ENCODE measurements at places on chromosomes 12 and 14. TPM values are rescaled to one million over a fixed set of nuclear protein-coding genes. Genes with fewer than 3 reads are reported as not detected.

Gene ACOT6
- not detected for total RNA-seq

GRCh38 chr12:103333676-103334075 lies 162.1 kb downstream of the C12orf42 start:
- no peaks in the 10 kb centered on the region for H3K36me3 ChIP-seq
- H3K27ac ChIP-seq: no peak overlapping the region
- no peaks in the 10 kb centered on the region for H3K27me3 ChIP-seq
- no peaks in the 10 kb centered on the region for H3K4me1 ChIP-seq
- no peak overlapping the region for H3K4me3 ChIP-seq

- H3K27ac ChIP-seq: no peak overlapping the region
- no peaks in the 10 kb centered on the region for H3K4me1 ChIP-seq
- no peak for DNase-seq
- no peaks in the 10 kb centered on the region for H3K36me3 ChIP-seq
Measured at GRCh38 chr12:13588574-13588973, 392.0 kb downstream of the EMP1 start.

DNA sequence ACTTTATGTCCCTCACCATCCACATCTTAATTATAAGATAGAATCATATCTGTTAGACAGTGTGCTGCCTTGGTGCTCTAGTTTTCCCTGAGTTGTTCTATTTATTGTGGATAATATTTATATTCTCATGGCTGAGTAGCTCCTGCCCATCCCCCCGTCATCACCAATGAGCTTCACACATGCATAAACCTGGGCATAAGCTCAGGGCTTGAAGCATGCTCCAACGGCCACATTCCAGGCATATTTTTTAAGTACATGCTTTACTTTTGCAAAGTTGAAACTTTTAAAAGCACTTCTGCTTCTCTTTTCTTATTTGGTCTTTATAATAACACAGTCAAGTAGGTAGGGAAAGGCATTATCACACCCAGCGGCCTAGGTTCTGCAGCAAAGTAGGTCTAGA lies 3.4 kb upstream of the FBXO34 start:
- H3K27ac ChIP-seq: no peak overlapping the region
- H3K27me3 ChIP-seq: no peaks in the 10 kb centered on the region
- DNase-seq: no peak
- H3K4me1 ChIP-seq: peaks cover 8% of the 10 kb centered on the region
- no peak overlapping the region for H3K4me3 ChIP-seq
- H3K36me3 ChIP-seq: no peaks in the 10 kb centered on the region

Gene SLC6A12
- 0.28 TPM for total RNA-seq

- no peak overlapping the region for H3K27ac ChIP-seq
- H3K27me3 ChIP-seq: no peaks in the 10 kb centered on the region
- no peaks in the 10 kb centered on the region for H3K4me1 ChIP-seq
Measured at GRCh38 chr14:45212231-45212630, 40.8 kb downstream of the MIS18BP1 start.

DNA sequence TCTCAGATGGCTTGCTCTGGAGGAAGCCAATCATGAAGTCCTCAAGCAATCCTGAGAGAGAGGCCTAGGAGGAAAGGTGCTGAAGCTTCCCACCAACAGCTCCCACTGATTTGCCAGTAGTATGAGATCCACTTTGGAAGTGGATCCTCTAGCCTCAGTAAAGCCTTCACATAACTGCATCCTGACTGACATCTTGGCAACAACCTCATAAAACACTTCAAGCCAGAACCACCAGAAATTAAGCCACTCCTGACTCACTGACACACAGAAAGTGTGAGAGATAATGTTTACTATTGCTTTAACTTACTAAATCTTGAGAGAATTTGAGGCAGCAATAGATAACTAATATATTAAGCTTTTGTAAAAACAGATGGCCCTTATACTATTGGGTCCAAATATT lies 11.7 kb upstream of the TMX1 start:
- no peaks in the 10 kb centered on the region for H3K27me3 ChIP-seq
- no peak for DNase-seq
- no peaks in the 10 kb centered on the region for H3K4me1 ChIP-seq
- no peak overlapping the region for H3K4me3 ChIP-seq

DNA sequence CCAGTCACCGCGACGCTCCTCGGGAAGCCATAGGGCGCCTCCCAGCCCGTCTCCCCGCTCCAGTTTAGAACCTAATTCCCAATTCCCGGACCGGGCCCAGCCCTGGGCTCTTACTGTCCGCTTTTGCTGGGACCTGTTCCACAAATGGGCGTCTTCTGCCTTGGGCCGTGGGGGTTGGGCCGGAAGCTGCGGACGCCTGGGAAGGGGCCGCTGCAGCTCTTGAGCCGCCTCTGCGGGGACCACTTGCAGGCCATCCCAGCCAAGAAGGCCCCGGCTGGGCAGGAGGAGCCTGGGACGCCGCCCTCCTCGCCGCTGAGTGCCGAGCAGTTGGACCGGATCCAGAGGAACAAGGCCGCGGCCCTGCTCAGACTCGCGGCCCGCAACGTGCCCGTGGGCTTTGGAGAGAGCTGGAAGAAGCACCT lies 797 bp downstream of the UNG start:
- no peaks in the 10 kb centered on the region for H3K27me3 ChIP-seq
- H3K4me3 ChIP-seq: peak overlapping the region; percentile 69
- H3K4me1 ChIP-seq: peaks cover 34% of the 10 kb centered on the region
- H3K27ac ChIP-seq: peak overlapping the region; percentile 95
- H3K36me3 ChIP-seq: peaks cover 19% of the 10 kb centered on the region

Gene MYH6
- total RNA-seq: not detected

DNA sequence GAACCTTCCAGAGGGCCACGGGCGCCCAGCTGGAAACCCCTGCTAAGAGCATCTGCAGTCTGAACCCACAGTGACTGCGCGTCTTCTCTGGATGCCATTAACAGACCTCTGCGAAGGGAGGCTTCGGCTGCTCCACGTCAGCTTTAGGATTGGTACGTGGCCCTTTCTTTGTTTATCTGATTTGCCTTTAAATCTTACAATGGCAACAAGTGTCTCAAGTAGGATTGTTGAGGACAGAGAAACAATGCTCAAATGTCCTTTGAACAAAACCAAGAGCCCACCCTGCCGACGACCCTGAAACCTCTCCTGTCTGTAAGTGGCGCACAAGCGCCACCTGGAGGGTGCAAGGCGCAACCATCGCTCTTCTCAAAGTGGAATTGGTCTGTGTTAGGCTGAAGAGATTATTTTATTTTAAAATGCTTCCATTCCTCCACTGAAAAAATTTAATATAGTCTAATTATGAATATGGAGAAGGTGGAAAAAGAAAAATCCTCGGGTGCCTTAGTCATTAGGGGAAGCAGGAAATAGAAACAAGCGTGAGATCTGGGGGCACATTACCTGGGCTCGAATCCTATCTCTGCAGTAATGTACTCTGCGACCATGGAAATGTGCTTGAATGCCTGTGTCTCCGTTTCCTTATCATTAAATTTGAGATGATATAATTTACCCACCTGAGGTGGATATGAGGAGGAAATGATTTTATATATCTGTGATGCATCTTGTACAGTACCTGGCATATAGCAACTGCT lies 82.6 kb upstream of the PTPRB start:
- H3K27ac ChIP-seq: no peak overlapping the region
- no peaks in the 10 kb centered on the region for H3K27me3 ChIP-seq
- peak overlapping the region; percentile 16 for H3K4me3 ChIP-seq
- H3K36me3 ChIP-seq: no peaks in the 10 kb centered on the region
- peak; percentile 66 for DNase-seq

DNA sequence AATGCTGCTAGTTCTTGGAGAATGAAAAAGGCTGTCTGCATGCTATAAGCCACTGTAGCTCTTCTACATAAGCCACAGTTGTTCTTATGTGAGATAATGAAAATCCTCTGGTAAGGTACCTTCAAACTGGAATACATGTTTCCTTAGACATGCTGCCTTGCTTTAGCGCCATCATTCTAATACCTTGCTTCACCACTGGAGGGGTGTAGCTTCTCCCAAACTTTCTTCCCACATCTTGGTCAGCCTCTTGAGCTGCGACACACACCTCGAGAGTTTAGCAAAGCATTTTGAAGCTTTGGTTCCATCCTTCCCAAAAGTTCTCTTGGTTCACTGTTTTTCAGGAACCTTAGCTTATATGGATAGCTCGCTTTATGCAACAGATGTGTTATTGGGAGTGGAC lies 69.5 kb downstream of the NKX2-1 start:
- H3K27me3 ChIP-seq: no peaks in the 10 kb centered on the region
- DNase-seq: no peak
- H3K36me3 ChIP-seq: no peaks in the 10 kb centered on the region
- H3K4me3 ChIP-seq: no peak overlapping the region
- no peak overlapping the region for H3K27ac ChIP-seq

Gene LAG3
- total RNA-seq: 3.3 TPM

Gene GALNT8
- 1.3 TPM for total RNA-seq

GRCh38 chr14:49052521-49052920 lies 533.7 kb downstream of the RPS29 start:
- DNase-seq: no peak
- H3K27me3 ChIP-seq: no peaks in the 10 kb centered on the region
- no peaks in the 10 kb centered on the region for H3K4me1 ChIP-seq
- no peak overlapping the region for H3K4me3 ChIP-seq

GRCh38 chr12:130167537-130167936 lies 5.3 kb downstream of the FZD10 start:
- H3K27me3 ChIP-seq: peaks cover 19% of the 10 kb centered on the region
- no peaks in the 10 kb centered on the region for H3K4me1 ChIP-seq
- DNase-seq: no peak
- H3K27ac ChIP-seq: no peak overlapping the region

GRCh38 chr12:6347367-6348338 lies 5.8 kb upstream of the TNFRSF1A start:
- no peak overlapping the region for H3K4me3 ChIP-seq
- DNase-seq: peak; percentile 84
- H3K27me3 ChIP-seq: no peaks in the 10 kb centered on the region

DNA sequence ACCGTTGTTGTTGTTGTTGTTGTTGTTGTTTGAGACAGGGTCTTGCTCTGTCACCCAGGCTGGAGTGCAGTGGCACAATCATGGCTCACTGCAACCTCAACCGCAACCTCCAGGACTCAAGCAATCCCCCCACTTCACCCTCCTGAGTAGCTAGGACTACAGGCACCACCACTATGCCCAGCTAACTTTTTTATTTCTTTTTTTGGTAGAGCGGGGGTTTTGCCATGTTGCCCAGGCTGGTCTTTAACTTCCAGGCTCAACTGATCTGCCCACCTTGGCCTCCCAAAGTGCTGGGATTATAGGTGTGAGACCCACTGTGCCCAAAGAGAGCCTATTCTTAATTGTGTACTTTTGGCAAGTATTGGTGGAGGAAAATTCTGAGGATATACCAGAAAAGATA lies 25.7 kb downstream of the MOK start:
- peaks cover 3% of the 10 kb centered on the region for H3K36me3 ChIP-seq
- DNase-seq: no peak
- H3K27ac ChIP-seq: peak overlapping the region; percentile 56
- H3K4me1 ChIP-seq: peaks cover 10% of the 10 kb centered on the region
- H3K4me3 ChIP-seq: no peak overlapping the region

Gene SLC17A8
- not detected for total RNA-seq

DNA sequence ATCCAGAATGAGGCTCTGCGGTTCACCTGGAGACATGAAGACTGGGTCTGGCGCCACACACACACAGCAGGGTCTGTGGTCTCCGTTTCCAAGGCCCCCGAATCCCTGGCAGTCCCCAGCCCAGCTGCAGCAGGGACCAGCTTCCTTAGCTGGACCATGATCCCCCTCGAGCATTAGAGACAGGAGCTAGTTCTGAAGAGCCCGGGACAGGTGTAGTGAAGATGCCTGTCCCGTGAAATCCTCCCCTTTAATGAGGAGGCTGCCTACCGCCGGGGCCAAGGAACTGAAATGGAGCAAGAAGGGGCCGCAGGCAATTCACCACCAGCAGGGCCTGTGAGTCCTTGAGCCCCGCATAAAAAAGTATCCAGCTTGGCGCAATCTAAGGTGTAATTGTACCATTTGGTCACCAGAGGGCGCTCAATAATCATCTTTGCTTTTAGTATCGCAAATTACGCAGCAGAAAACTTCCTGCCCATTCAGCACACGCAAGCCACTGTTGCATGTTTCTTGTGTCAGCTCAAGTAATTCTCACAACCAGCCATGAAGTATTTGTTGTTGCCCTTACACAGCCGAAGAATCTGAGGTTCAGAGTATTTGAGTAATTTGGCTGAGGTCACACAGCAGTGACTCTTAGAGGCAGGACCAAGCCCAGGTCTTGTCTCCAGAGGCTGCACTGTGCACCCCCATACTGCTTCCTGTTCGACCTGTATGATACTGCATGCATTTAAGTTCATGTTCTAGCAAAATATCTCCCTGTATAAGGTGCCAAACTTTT lies 54.3 kb upstream of the PPP2R5C start:
- peaks cover 16% of the 10 kb centered on the region for H3K4me1 ChIP-seq
- H3K36me3 ChIP-seq: no peaks in the 10 kb centered on the region
- H3K4me3 ChIP-seq: no peak overlapping the region
- H3K27ac ChIP-seq: peak overlapping the region; percentile 51

DNA sequence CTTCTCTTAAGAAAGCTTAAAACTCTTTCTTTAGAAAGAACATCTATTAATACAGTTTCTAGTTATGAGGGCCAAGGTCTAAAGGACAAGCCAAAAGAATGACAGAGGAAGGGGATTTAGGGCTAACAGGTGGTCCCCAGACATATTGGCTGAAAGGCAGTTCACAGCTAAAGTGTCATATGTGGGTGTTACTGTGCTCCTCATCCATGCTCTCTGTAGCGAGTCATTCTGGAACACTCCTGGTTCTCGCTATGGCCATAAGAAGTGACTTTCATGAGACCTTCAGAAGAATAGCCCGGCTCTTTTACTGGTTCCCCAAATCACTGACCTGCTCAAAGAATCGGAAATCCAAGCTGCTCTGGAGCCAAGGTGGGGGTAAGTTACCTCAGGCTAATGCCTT lies 55.0 kb downstream of the TBK1 start:
- no peak for DNase-seq
- H3K4me3 ChIP-seq: no peak overlapping the region
- H3K36me3 ChIP-seq: no peaks in the 10 kb centered on the region
- H3K27ac ChIP-seq: no peak overlapping the region

Gene BIN2
- 2.6 TPM for total RNA-seq

Measured in sigmoid colon (tissue), 7 donors.